Stimulated activated CD8-positive, alpha-beta memory T cell treated with anti-CD3 and anti-CD28 coated beads, Interleukin-2, amount 100 ng/mL, for 48 hours (primary cell): ENCODE measurements at places on chromosomes 1 and 21.

GRCh38 chr1:41038110-41038509 lies 16.6 kb upstream of the SLFNL1 start:
- no peak for DNase-seq

GRCh38 chr1:10623686-10624145 lies 149.0 kb downstream of the PEX14 start:
- DNase-seq, result no peak

- no peak for DNase-seq
These were observed 194.6 kb downstream of the GREM2 start for GRCh38 chr1:240417317-240417716.

DNA sequence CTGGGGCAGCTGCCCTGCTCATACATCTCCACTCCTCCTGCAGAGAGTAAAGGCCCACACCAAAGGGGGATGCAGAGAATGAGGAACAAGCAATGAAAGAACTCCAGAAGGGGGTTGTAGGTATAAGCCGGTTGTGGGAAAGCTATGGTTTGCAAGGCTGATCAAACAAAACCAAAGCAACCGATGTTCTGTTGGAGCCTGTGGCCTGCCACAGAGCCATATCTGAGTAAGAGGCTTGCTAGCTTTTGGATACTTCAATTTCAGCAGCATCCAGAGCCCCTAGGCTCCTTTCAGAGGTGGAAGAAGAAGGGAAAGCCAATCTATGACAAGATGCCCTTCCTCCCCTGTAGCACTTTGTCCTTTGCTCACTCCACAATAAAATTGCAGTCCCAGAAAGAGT lies 163.2 kb downstream of the RRAGC start:
- DNase-seq, result no peak

DNA sequence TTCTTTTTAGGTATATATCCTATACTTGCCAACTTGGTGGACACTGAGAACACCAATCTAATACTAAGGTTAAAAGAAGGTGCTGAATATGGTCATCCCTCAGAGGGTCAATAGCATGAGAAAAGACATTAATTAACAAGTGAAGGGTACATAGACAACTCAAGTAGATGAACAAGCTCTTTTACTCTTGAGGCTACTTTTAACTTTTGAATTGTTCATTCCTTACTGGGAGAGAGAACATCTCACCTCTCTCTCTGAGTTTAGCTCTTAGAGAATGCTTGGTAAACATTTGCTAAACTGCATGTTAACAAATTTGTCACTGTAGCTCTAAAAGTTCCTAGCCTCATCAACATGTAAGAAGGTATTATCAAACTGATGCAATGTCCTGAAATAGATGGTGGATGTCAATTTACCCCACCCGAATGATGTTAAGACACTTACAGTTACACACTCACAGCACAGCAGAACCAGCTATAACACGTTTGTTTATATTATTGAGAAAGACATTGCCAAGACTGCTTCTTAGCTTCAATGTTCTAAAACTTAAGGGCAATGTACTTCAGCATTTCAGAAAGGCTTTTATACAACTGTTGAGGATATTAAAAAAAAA lies 35.9 kb downstream of the HEATR1 start:
- no peak for DNase-seq

- peak; percentile 55 for DNase-seq
These were observed at the start of gene MEGF6 for GRCh38 chr1:3611170-3612019. Gene MEGF6 (minus strand): TSS chr1:3611508. CDS start chr1:3611268, 240 bp downstream.

- DNase-seq, result no peak
These were observed 7.8 kb upstream of the PTTG1IP start for GRCh38 chr21:44881198-44881872.

DNA sequence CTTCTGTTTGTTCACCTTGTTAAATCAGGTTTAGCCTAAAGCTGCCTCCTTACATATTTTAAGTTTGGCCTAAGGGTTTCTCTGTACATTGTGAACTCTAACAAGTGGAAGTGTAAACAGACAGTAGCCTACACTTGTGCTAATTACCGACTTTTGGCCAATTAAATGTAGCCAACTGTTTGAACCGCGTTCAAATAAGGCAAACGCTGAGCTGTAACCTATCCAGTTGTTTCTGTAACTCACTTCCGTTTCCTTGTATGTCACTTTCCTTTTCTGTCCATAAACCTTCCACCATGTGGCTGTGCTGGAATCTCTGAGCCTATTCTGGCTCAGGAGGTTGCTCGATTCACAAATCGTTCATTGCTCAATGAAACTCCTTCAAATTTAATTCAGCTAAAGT lies 8.0 kb upstream of the FCAMR start:
- DNase-seq, result no peak

GRCh38 chr1:161440312-161440894 lies 64.9 kb upstream of the FCGR2A start:
- DNase-seq, result peak; percentile 64

GRCh38 chr1:183023146-183023600 lies at the start of gene LAMC1:
Gene LAMC1 (plus strand): TSS chr1:183023420. CDS start chr1:183023717, 297 bp downstream.
- no peak for DNase-seq

GRCh38 chr21:31136891-31137290 lies 98.6 kb upstream of the KRTAP19-8 start:
- DNase-seq, result no peak

GRCh38 chr1:69413129-69413528 lies 154.6 kb upstream of the LRRC7 start:
- no peak for DNase-seq

DNA sequence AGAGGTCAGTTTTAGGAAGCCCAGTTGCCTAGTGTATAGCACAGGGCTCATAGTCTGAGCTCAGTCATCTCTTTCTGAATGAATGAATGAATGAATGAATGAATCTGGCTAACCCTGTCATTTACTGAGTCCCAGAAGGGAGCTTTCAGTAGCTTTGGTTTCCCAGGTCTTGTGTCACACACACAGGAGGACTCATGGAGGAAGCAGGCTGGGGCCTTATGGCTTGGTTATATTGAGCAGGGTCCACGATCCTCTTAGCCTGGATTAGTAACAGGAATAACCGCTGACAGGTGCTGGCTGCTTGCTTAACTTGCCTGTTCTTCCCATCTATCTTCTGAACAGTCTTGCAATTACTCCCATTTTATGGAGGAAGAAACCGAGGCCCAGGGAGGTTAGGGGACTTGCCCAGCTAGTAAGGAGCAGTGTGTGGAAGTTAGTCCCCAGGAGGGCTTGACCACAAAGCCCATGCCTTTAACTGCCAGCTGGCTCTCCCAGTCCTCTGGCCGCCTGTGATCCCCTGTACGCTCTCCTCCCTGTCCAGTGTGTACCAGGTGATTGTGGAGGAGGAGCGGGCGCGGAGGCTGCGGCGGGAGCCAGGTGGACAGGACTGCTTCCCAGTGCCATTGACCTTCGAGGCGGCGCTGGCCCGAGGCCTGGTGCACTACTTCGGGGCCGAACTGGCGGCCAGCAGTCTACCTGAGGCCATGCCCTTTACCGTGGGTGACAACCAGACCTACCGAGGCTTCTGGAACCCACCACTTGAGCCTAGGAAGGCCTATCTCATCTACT lies 46.0 kb downstream of the PTPRU start:
- DNase-seq, result no peak

GRCh38 chr1:21321963-21322680 lies 31.9 kb upstream of the ECE1 start:
- no peak for DNase-seq

DNA sequence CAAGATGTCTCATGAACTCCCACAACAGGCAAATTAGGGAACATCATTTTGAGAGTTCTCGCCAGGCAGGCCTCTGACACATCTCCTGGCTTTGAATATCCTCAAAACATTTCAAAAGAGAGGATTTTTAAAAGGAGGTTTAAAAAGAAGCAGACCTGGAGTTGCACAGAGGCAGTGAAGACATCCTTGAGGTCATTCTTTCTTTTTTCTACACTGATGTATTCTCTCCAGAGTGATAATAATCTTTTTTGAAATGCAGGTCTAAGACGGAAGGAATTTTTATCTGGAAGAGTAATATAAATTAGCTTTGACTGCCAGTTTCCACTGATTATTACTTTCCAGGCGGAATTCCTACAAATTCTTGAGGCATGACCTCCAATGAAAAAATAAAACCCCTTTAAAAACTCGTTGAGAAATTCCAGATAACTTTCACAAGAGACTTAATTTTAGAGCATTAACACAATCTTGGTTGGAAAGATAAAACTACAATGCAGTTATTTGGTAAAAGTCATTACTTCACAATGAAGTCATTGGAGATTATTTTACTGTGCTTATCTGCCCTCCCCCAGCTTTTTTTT lies 125.0 kb downstream of the LYPLAL1 start:
- DNase-seq, result no peak

DNA sequence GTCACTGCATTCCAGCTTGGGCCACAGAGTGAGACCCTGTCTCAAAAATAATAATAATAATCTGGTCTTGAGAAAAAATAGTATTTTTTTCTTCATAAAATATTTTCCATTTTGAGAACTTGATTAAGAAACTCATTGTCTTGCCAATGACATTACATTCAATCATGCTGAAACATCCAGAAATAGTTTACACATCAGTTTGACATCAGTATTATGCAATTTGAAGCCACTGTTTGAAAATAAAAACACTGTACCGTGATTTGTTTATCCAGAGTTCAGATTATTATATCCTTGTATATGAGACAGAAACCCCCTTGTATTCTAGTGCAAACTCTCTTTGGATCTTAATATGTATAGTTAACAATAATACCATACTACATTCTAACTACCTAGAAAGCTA lies 6.9 kb downstream of the FMO2 start:
- DNase-seq, result no peak

- no peak for DNase-seq
These were observed 7.9 kb downstream of the TNFSF18 start for GRCh38 chr1:173042806-173043205.

DNA sequence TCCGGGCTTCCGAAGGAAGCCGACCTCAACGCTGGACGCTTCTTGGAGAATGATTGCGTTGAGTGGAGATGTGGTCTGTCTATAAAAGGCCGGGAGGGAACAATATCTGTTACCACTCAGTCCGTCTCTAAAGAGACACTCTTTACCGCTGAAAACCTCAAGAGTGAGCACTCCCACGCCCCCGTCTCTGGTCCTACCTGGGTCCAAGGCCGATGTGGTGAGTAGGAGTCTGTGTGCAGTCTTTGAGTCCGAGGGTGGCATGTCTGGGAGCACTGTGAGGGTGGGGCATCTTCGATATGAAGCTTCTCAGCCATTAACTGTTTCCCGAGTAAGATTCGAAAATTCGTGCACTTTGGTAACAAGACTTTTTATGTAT lies 576 bp downstream of the ZFP69 start:
- DNase-seq, result peak; percentile 2

- DNase-seq, result no peak
These were observed 20.9 kb upstream of the RHBDL2 start for GRCh38 chr1:38962560-38962959.

DNA sequence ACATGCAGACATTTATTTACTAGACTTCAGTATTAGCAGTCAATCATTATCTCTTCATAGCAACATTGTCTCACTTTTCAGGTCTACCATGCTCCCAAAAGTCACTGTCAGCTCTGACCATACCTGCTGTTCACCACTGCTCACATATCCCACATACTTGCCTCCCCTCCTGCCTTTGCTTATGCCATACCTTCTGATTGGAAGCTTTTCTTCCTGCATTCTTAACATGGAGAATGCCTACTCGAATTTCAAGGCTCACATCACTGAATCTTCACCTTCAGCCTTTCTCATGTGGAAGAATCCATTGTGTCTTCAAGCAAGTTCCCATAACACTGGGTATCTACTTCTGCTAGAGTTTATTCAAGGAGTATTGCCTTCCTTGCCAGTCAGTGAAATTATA lies 135.4 kb downstream of the NTNG1 start:
- no peak for DNase-seq

DNA sequence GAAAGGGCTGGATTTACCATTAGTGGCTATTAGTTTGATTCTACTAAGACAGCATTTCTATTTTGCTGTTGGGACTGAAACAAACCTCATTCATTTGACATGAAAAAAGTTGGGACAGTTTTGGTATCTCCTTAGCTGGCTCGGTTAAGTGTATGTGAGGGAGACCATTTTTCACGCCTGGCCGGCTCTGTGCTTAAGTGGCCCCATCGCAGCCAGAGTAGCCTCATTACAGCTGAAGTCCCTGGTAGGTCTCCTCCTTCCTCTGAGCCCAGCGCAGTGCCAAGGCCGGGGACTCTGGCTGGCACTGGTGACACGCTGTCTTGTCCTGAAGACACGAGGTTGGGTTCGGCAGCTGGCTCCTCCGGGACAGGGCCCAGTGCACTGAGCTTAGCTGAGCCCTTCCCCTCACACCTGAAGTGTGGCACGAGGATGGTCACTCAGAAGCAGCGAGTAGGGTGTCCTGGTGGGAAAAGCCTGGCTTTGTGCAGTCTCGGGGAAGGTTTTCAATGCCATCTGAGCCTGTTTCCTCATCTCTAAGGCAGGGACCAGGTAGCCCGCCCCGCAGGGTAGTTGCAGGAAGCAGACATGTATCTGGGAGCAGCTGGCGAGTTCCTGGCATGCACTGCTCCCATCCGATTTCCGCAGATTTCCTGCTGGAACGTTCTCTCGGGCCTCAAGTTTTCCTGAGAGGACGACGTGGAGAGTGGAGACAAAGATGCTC lies 196.5 kb downstream of the DYRK1A start:
- no peak for DNase-seq

DNA sequence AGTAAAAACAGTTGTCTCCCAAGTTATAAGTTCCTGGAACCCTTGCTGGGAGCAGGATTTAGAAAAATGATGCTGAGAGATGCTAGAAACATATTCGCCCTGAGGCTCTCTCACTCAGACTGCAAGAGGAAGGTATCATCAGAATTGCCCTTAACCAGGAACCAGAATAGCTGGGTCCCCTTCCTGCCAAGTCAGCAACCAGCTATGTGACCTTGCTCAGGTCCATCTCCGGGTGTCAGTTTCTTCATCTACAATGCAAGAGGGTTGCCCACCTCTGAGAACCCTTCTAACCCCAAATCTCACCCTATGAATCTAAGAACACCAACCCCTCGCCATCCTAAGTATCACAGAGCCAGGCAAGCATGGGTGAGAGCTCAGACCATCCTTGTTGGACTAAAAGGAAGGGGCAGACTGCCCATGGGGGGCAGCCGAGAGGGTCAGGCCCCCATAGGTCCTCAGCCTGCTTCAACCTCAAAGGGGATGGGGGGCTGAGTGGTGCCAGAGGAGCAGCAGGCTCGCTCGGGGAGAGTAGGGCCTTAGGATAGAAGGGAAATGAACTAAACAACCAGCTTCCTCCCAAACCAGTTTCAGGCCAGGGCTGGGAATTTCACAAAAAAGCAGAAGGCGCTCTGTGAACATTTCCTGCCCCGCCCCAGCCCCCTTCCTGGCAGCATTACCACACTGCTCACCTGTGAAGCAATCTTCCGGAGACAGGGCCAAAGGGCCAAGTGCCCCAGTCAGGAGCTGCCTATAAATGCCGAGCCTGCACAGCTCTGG lies 390 bp upstream of the S100A9 start:
- no peak for DNase-seq

DNA sequence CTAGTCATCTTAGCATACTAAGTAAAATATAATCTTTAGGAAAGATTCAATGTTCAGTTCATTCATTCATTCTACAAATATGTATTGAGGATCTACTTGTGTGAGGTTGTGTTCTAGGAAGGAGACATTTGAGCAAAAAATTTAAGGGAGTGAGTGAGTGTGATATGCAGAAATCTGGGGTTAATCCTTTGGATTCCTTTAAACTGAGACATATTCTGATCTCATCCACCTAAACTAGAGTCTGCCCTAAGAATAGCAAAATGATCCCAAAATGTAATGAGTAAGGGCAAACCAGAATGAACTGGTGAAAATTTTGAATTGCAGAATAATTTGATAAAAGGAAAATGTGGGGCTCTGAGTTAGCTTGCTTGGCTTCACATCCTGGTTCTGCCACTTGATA lies 8.6 kb downstream of the UBE2U start:
- no peak for DNase-seq
